ENCODE measurements at places on chromosomes 3 and 15. TPM values are rescaled to one million over a fixed set of nuclear protein-coding genes. Genes with fewer than 3 reads are reported as not detected.
A peak's percentile ranks its signal among the peaks of the same experiment; 100 is the strongest.

Gene CAND2
- total RNA-seq, result 0.42 TPM

Gene ADGRG7
- total RNA-seq, result 0.14 TPM

Gene SOX14
- total RNA-seq, result 0.09 TPM

Gene DUOXA2
- 0.05 TPM for total RNA-seq

- DNase-seq, result no peak
Observed at GRCh38 chr3:144677103-144677502, 705.5 kb downstream of the DIPK2A start.

DNA sequence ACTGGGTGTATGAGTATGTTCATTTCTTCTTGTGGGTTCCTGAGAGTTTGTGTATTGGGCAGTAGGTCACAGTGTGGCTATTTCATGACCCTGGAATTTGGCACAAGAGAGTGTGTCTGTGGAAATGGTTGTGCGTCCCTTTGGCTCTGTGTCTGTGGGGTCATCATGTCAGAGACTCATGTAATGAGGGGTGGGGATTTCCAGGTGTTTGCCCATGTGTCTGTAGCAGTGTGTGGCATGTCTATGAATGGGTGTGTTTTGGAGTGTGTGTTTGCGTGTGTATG, 1.3 kb upstream of the GATA2 start:
- DNase-seq, result no peak

- DNase-seq, result no peak
Observed at GRCh38 chr3:186137051-186137685, 28.3 kb upstream of the ETV5 start.

DNA sequence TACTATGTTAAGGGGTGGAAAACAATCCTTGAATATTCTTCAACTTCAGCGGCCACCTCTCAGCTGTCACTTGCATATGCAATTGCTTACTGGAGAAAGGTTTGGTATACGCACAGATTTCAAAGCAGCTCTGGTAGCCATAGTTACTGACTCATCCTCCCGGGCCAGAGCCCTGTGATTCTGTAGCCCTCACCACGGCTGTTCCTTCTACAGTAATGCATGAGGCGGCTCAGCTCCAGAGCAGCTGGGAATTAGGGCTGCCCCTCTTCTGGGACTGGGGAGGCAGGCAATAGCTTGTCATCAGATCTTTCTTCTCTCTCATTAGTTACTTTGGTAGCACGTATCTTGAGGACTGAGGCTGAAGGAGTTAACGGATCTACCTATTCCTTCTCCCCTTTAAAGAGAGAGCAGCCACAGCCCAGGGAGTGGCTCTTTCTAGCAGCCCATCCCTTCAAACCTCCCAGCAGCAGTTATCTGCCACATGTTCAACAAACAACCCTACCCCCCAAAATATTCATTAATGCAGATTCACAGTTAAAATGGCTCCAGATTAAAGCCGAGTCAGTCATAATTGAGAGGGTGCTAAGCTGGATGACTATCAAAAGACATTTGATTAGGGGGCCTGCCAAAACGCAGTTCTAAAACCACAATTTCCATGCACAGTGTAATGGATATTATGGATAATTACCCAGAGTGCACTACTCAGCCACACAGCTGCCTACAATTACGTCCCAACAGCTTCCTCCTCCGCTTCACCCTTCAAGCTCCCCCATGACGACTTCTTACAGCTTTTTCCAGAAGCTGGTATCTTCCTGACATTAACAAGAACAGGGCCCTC, 54.7 kb downstream of the ETV5 start:
- DNase-seq, result no peak

DNA sequence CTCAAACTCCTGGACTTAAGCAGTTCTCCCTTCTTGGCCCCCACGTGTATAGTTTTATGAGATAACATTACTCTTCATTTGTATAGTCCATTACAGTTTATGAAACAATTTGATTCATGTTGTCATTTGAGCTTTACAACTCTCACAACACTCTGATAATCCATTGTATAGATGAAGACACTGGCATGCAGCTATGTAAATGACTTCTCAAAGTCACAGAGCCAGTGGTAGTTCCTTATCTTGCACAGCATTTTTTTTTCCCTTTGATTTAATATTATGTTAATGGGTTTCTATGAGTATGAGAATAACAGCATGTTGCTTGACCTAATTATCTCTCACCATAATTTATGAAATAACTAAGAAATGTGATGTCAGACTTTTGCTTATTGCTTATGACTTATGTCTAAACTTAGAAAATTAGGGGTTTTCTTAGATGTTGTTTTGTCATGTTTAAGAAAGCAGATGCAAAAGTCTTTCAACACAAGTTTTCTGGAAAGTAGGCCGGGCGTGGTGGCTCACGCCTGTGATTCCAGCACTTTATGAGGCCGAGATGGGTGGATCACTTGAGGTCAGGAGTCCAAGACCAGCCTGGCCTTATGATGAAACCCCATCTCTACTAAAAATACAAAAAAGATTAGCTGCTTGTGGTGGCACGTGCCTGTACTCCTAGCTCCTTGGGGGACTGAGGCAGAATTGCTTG, 13.3 kb downstream of the VPS8 start:
- no peak for DNase-seq

DNA sequence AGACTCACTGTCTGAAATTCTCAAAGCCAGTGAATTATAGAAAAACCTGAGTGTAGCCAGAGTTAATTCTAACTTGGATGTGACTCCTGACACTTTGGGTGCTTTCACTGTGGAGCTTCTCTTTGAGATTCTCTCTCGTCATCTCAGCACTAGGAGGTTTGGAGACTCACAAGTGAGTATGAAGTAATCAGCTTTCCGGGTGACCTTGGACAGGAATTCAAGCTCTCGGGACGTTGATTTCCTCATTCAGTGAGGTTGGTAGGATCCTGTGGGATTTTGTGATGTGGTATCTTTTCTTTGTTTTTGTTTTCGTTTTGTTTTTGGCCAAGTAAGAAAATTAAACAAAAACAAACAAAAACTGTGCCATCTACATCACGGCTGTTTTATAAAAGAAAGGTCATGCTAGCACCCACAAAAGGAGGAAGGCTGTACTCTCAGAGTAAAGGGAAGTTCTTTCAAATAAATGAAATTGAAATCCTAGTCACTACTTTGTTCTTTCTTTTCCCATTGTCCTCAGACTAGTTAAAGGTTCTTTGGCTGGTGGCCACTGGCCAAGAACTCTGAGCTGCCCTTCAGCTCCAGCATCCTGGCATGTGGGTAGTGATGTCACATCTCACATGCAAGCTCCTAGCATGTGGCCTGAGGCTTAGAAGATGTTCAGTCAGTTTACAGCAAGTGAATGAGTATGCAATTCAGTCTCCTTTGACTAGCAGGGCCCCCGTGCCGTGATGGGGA, 263.3 kb upstream of the TPM1 start:
- no peak for DNase-seq

DNA sequence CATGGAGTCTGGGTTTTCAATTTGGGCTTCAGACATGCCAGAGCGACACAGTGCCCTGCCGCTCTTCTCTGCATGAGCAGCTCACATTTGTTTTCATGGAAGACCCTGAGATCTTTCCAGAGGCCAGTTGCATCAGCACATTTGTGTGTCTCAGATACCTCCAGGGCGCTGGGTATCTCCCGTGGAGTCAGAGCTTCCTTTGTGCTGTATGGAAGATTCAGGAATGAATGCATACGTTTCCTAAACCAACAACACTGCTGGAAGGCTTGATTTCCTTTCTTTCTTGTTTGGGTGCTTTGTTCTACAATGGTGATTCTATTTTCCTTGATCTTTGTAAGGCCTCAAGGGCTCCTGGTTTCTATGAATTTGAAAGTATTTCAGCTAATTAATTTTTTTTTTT, 106.5 kb downstream of the CACNA2D3 start:
- no peak for DNase-seq

DNA sequence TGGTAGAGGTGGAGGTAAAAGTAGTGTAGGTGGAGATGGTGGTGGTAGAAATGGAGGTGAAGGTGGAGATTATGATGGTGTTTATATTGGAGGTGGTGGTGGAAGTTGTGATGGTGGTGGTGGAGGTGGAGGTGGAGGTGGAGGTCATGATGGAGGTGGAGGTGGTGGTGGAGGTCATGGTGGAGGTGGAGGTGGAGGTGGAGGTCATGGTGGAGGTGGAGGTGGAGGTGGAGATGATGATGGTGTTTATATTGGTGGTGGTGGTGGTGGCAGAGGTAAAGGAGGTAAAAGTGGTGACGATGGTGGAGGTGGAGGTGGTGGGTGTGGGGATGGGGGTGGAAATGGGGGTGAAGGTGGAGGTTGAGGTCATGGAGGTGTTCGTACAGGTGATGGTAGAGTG, 107.8 kb downstream of the ASB7 start:
- no peak for DNase-seq

GRCh38 chr3:140767566-140767965, 89.7 kb downstream of the TRIM42 start:
- DNase-seq, result no peak

- no peak for DNase-seq
Observed at GRCh38 chr15:98668566-98669308, 20.4 kb downstream of the IGF1R start.

DNA sequence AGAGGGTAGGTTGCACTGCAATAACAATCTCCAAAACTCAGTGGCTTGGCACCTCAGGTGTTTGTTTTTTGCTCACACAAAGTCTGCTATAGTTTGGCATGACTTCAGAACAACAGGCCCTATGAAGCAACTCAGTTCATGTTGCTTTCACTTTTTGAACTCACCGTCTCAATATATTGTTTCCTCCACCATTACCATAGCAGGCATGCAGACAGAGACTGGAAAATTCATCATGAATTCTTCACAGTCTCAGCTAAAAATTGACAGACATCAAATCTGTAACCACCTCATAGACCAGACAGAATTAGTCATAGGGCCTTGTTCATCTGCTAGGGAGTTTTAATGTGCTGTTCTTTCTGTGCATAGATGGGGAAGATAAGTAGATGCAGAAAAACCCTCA, 161.4 kb upstream of the POU1F1 start:
- DNase-seq, result no peak

- peak; percentile 51 for DNase-seq
Observed at GRCh38 chr3:184289426-184289938, 9.6 kb upstream of the PSMD2 start.

Measured in thymus (tissue), 14 donors.